ENCODE measurements at places on chromosomes 12 and 14. TPM values are rescaled to one million over a fixed set of nuclear protein-coding genes. Genes with fewer than 3 reads are reported as not detected.

OR6C74 gene
- total RNA-seq = not detected

ZNF891 gene
- 3.1 TPM for total RNA-seq

TCL1B gene
- total RNA-seq = 9.6 TPM

ANKRD33 gene
- 0.19 TPM for total RNA-seq

KERA gene
- not detected for total RNA-seq

THAP2 gene
- 5.3 TPM for total RNA-seq
